Activated CD4-positive, alpha-beta memory T cell treated with anti-CD3 and anti-CD28 coated beads, Interleukin-2, amount 10 ng/mL, durations not matched to agents 7 days and 5 days (primary cell): ENCODE measurements at places on chromosomes 6 and 20.

- DNase-seq: no peak
These were observed 488.3 kb downstream of the CDKAL1 start for GRCh38 chr6:21022343-21023107.

DNA sequence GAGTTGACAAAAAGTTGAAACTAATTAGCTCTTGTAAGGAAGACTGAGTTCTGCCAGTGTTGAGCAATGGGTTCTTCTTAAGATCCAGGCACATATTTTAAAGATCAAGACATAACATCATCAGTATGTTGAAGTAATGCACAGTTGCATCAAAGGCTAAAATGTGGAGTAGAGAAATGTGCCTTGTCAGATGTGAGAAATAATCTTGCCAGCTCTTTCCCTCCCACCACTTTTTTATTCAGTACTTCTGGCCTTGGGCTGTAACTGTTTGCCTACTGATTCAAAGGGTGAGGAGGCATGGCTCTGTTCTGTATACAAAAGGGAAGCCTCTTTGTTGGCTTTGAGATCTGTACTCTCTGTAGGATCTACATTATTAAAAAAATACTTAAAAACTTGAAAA is 13.1 kb downstream of the PKIB start:
- DNase-seq: no peak

- no peak for DNase-seq
These were observed 2.0 kb downstream of the ACSS1 start for GRCh38 chr20:25055711-25056495.

- peak; percentile 46 for DNase-seq
These were observed 35.2 kb downstream of the PHACTR1 start for GRCh38 chr6:12751694-12752325.

DNA sequence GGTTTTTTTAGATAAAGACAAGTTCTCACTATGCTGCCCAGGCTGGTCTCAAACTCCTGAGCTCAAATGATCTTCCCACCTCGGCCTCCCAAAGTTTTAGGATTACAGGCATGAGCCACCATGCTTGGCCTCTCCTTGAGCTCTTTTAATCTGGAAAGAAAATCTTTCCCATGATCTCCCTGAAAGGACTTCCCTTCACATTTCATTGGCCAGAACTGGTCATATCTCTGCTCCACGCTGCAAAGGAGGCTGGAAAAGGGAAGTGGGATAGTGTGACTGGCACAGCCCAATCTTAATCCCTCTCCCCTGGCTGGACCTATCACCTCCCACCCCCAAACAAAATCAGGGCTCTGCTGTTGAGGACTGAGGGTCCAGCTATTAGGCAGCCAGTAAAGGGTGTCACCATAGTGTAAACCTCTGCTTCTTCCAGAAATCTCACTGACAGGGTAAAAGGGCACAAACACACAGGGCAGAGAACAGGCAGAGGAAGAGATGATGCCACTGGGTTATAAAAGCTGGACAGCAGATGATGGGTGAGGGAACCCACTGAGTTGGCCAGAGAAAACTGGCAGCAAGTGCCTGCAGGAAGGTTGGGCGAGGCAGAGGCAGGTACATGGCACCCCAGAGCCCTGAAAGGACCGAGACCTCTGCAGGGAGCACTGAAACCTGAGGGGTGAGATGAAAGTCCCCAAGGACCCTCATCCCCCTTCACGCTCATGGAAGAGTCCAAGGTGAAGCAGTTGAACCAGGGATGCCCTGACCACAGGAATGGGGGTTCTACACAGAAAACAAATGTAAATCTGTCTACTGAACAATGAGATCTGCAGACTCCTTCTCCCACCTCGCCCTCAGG is 83.1 kb upstream of the PTPN1 start:
- no peak for DNase-seq

DNA sequence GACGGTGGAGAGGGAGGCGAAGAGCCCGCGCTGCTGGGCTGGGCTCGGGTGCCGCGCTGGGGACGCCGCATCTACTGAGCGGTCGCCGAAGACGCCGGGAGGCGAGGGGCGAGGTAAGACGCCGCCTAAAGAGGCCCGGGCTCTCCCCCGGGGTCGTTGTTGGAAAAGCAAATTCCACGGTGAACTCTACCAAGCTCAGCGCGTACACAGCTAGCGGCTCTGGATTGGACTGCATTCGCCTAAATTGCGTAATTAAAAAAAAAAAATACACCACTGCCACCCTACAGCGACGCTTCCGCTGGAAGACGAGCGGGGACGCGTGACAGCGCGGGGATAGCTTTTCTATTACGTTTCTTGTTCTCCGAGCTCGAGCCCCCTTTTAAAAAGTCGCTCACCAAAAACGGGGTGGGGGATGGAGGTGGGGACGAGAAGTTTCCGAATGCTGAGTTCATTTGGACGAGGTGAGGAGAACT is 92.0 kb upstream of the PRDM1 start:
- peak; percentile 72 for DNase-seq

DNA sequence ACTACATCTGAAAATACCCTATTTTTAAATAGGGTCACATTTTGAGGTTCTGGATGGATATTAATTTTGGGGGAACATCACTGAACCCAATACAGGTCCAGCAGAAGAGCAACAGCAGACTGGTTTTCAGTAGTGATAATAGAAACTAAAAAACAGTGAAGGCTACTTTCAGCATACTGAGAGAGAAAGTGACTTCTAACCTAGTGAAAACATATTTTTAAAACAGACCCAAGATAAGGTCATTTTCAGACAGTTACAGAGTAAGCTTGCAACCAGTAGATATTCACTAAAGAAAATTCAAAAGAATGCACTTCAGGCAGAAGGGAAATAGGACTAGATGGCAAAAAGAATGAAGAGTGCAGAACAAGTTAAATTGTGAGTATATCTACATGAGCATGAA is 42.0 kb upstream of the TMEM244 start:
- DNase-seq: no peak

DNA sequence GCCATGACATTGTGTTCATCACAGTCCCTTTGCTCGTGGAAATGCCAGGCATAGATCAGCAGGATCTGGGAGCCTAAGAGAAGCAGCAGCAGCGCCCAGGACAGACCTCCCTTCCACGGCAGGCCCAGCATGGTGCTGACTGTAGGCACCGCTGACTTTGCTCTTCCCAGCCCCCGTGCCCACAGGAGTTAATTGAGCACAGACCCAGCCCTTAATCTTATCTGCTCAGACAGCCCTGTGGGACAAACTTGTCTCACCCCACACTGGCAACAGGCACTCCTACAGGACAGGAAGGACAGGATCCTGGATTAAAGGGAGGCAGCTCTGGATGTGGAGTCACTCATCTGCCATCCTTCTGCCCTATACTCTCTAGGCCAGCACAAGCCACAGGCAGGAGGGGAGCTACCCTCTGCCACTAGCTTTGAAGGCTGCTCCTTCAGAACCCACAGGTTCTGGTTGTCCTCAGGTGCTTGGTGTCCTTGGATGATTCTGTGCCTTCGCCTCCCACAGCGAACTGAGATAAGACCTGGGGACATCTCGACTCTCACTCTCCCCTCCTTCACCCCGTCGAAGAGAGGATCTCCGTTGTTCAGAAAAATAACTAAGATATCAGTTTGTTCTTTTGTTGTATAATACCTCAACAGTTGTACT is at the start of gene CST9L:
Gene CST9L (minus strand): TSS at position 165 of the 651 bp plus-strand sequence. CDS start 34 bp downstream, at position 131.
- no peak for DNase-seq

DNA sequence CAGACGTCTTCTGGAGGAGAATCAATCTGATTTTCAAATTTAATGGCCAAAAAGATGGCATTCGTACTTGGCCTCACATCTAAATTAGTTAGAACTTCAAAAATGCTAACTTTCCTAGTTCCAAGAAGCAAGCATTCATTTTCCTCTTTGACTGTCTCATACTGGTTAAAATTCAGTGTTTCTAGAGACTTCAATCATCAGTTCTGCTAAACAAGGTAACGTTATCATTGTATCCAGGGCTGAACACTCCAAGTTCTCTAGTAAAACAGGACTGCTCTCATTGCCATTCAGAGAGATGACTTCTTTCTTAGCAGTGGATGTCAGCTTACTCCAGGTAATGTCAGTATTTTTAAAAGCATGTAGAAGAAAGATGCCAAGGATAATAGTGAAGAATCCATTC is 34.6 kb upstream of the ENTPD6 start:
- no peak for DNase-seq

DNA sequence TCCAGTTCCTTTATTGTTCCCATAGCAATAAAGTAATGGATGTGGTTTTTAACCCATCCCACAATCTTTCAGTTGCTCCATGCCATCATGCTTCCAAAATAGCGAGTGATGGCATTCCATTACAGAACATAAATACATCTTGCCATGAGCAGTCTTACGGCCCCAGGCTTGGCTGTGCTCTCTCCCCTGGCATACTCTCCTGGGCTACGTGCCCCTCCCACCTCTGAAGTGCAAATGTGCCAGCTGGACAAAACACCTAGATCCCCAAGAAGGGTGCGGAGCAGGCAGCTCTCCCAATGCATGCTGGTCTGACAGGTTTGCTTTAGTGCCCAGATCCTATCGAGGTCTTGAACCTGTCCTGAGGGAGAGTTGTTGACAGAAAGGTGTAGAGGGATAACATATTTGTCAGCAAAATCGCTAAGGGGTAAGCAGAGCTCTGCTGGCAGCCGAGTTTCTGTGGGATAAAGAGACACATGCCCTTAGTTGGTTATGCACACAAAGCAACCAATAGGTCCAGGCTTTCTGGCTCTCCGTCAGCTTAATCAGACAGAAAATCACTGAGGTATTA is 43.9 kb upstream of the PAX1 start:
- no peak for DNase-seq

- DNase-seq: no peak
These were observed 588.3 kb downstream of the CD109 start for GRCh38 chr6:74284284-74284683.

DNA sequence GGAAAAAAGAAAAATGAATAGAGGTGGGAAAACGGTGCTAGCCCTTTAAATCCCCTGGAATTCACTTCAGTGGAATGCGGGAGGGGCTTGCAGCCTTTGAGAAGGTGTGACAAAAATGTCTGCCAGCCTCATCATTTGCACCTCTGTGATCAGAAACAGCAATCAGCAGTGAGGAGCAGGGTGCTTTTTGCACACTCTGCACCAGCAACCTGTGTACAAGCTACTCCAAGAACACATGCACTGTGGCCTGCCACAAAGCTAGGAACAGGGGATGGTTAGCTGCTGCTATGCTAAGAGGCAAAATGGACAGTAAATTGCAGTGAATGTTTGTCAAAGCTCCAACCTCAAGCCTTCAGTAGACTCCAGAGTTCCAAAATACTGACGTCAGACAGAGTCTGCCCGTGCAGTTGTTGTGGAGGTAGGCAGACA is 29.7 kb downstream of the GINS1 start:
- DNase-seq: no peak

GRCh38 chr20:38387953-38388352 is 41.7 kb downstream of the LBP start:
- DNase-seq: no peak

- DNase-seq: no peak
These were observed 73.1 kb upstream of the SLC22A1 start for GRCh38 chr6:160048471-160048870.

DNA sequence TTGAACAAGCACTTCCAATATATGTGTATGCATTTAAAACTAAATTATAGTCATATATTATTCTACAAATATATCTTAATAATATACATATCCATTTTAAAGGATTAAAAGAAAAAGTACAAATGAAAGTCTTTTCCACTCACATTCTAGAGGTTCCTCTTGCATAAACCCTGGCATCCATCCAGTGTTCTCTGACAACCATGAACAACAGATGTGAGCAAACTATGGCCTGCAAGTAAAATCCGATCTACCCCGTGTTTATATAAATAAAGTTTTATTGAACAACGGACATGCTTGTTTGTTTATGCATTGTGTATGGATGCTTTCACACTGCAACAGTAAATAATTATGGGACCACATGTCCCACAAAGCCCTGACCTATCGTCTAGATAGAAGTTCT is 1122.3 kb downstream of the EPHA7 start:
- no peak for DNase-seq

- DNase-seq: no peak
These were observed 82.0 kb downstream of the PPP1R14C start for GRCh38 chr6:150224820-150225219.

DNA sequence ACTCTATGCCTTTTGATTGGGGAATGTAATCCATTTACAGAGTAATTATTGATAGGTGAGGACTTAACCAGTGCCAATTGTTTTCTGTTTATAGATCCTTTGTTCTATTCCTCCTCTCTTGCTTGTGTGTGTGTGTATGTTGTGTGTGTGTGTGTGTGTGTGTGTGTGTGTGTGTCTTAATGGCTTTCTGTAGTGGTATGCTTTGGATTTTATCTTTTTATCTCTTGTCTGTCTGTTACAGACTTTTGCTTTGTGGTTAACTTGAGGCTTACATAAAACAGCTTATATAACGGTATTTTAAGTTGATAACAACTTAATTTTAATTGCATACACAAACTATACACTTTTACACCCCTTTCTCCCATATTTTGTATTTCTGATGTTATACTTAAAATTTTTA is 54.7 kb downstream of the CDC5L start:
- no peak for DNase-seq

DNA sequence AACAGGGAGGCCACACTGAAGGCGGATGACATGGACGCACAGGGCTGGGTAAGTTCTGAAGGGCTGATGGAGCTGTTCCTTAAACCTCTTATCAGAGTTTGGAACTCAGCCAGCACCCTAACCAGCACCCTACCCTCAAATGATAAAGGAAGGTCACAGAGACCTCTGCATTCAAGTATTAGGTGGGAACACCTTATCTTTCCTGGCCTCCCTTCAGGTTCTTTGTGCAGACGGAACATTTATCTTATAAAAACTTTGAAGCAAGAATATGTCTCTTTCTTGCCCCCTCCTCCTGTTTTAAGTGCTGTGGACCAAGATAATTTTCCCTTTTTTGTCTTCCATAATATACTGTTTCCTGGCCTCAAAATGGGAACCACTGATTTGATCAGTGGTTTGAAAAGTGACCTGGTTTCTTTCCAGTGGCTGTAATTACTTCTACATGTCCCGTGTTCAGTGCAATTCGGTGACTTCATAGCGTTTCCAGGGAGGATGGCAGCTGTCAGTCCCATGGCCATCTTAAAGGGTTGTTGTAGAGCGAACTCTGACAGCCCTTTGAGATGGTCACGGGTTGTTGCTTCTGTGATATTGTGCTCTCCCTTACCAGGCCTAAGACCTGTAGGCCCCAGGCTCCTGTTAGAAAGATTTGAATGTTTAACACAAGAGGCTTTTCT is 213.2 kb upstream of the MYLIP start:
- no peak for DNase-seq

DNA sequence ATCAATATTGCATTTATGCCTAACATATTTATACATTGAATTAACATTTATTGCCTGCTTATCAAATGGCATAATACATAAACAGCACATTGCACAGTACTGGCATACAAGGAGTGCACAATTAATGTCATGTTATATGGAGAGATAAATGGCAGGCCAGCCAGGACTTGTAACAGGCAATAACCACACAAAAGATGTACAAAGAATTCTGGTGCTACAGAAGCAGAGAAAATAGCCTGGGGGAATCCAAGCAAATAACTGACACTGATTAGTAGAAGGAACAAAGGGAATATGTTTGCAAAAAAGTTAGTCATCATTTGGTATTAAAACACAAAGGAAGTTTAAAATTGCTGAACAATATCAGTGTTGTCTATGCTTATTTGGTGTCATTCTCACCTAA is 27.3 kb downstream of the COL21A1 start:
- DNase-seq: no peak
